NCI-H1436 (cell line): ENCODE measurements at places on chromosomes 11 and 22.

DNA sequence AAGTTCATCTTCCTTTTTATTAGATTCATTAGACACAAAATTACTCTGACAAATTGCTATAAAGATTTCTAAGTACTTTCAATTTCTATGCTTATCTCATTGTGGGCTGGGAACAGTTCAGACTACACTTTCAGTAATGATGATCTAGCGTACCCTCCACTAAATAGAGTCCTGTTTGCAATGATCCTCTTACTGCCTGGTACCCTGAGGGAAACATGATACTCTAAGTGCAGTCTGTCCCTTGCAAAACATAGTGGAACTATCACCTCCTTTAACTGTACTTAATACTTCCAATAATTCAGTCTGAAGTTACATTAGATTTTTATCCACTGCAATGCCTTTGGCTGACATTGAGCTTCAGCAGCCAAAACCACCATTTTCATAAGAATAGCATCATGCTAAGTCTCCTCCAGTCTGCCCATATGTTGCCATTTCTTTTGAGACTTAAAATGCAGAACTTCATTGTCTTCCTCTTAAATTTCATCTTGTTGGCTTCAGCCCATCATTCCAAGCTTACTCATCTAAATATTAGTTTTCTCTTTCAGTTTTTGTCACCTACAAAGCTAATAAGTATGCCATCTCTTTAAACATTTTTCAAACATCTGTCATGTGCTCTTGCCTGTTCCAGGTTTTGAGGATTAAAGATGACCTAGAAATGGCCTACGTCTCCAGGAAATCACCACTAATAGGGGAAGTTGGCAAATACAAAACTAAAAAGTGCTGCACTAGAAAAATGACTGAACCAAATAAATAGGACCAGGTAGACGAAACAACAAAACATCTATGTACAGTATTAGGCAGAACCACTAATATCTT is 55.5 kb downstream of the PAK1 start:
- no peak for DNase-seq

- no peak for DNase-seq
Observed at GRCh38 chr11:95625164-95625900, 164.2 kb downstream of the FAM76B start.

- peak; percentile 76 for DNase-seq
Observed at GRCh38 chr22:31970490-31971444, 26.4 kb downstream of the YWHAH start.

- DNase-seq: no peak
Observed at GRCh38 chr11:20605602-20606091, 6.2 kb downstream of the SLC6A5 start.

DNA sequence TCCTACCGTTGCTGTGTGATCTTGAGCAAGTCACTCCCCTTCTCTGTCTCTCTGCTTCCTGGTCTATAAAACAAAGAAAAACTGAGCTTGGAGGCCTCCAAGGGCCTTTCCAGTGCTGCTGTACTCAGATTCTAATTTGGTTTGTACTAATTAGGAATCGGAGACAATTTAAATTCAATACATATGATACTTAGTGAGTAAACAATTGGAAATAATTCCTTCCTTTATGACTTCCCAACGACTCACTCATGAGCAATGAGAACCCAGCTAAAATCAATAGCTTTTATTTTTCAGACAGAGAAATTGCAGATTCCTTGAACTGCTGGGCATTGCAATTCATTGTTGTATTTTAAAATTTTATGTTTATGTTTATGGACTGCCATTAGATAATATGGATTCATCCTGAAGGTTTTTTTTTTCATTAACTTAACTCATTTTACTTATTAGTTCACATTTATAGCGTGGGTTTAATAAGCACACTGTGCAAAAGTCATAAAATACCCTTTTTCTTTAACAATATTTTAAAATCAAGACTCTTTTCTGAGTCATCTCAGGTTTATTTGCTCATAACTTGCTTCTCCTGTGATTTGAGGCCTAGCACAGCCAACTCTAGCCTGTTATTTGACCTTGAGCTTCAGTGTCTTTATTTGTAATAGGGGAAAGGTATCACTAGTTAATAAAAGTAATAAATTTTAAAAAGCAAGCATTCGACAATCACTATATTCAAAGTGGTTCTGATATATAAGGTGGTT is 95.8 kb downstream of the TP53I11 start:
- DNase-seq: no peak

- no peak for DNase-seq
Observed at GRCh38 chr11:64259533-64260067, 8.3 kb downstream of the PLCB3 start.

- no peak for DNase-seq
Observed at GRCh38 chr11:24064309-24064903, 432.4 kb upstream of the LUZP2 start.

DNA sequence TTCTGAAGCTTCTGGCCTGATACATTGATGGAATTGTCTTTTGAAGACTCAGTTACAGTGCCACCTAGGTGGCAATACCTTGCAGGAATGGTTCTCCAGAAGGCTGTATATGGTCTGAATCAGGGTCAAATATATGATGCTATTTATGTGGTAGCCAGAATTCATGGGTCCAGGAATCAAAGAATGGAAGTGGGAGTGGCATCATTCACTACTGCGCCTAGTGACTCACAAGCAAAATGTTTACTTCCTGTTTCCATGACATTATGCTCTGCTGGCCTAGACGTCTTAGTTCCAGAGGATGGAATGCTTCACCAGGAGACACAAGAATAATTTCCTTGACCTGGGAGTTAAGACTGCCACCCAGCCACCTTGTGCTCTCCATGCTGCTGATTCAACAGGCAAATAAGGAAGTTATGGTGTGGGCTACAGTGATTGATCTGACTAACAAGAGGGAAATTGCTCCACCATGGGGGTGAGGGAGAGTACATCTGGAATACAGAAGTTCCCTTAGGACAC is 491.8 kb downstream of the ETS1 start:
- DNase-seq: no peak

DNA sequence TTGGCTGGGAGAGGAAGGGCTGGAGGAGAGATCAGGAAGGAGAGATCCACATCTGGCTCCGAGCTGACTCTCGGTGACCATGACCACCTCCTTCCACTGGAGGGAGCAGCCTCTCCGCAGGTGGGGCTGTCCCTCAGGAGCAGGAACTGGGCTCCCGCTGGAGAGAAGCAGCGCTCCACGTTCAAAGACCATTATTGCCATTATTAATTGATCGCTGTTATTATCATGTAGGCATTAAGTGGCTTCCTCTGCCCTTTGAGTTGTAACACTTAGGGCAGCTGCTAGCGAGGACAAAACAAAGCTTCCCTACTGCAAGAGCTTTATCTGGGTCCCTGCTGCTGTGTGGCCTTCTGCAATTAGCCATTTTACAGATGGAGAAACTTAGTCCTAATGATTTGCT is 251.9 kb downstream of the ST3GAL4 start:
- DNase-seq: peak; percentile 53

GRCh38 chr11:59559886-59560285 is 48.5 kb downstream of the OR4D9 start:
- DNase-seq: no peak

GRCh38 chr11:47149782-47150181 is 26.9 kb downstream of the ARFGAP2 start:
- DNase-seq: no peak

GRCh38 chr11:114087025-114087424 is 27.5 kb downstream of the ZBTB16 start:
- no peak for DNase-seq
